ENCODE measurements at places on chromosomes 5 and 9.

DNA sequence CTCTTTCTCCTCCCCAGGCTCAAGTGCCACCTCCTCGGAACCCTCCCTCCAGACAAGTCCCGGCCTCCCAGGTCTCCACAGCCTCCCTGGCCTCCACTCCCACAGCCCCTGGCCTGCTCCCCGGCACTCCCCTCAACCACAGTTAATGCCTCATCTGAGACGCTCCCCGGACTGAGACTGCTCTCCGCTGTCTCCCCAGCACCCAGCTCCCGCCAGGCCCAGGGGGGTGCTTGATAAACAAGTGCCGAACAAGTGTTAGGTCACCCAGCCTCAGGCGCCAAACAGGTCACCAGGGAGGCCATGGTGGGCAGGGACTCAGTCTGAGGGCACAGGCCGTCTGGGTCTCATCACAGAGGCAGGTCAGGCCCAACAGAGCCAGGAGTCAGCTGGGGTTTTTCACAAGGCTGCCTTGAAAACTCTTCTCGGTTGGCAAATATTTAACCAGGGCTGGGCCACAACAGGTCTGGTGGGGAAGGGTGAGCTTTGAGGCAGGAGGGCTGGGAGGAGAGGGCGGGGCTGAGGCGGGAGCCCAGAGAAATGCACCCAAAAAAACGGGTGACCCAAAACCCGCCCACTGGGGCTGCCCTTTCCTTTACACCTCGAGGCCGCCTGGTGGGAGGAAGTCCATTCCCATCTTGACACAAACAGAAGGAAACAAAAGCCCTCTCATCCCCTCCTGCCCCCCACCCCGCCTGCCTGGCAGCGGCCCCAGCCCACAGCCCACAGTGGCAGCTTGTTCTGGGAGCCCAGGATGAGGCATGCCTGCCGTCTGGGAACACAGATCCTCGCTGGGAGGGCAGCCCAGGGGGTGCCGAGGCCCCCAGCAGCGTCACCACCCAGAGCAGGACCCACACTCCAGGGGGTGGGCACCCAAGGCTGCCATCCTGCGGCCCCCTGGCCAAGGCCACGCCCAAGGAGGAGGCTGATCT is 66.6 kb upstream of the STXBP1 start:
- no peak for DNase-seq

- DNase-seq, result no peak
Measured at GRCh38 chr9:12708562-12709298, 15.5 kb downstream of the TYRP1 start.

DNA sequence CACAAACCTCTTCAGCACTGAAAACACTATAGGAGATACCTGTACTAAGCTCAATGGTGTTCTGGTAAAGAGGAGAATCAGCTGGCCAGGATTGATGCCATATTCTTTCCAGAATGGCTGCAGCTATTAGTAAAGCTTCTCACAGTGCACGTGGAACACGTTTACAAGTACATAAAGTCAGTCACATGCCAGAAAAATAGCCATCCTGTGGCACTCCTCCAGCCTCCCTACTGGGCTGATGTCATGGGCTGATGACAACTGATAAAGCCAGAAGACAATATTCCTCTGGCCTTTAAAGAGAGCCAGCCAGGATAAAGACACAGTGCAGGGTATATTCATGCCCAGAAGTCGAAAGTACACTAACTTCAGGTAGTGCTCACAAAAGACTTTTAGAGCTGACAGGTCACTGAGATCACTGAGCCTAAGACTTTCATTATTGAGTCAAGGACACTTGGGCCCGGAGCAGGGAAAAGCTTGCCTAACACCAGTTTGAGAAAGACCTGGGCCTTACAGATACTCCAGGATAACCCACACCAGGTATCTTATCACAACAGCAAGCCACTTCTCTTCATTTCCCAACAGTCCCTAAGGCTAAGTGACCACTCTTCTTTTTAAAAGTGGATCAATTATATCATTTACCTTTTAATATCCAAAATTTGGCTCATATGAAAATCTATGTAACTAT is 29.4 kb downstream of the ABITRAM start:
- DNase-seq, result no peak

GRCh38 chr5:95818181-95819147 is 4.1 kb downstream of the GLRX start:
- DNase-seq, result no peak

DNA sequence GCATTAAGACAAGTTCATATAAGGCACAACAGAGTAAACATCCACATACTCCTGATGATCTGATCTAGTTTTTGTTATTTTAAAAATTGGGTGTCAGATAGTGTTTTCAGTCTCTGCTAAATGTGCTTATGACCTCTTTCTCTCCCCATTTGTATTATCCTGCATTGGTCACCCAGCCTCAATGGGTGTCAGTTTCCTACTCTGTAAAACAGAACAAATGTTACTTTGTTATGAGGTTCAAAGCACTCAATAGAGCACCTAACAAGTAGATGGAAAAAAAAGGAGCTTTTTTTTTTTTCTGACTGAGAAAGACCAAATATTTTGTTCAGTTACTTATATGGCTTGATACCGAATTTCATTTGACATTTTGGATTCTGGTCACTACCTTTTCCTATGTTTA is 33.6 kb upstream of the RASGRF2 start:
- no peak for DNase-seq

DNA sequence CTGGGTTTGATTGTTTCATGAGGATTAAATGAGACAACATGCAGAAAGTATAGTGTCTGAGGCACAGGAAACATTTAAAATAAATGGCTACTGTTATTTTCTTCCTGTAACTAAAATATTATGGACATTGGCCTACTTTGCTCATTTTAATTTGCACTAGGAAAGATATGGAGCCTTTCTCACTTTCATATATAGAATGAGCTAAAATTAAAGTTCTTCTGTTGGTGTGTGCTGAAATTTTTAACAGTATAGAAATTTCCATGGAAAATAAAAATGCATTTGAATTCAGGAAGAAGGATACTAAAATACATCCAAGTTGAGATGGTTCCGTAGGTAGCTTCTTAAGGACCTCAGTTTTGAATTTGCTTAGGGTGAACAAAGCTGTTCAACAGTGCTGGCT is 131.9 kb downstream of the MAST4 start:
- no peak for DNase-seq

DNA sequence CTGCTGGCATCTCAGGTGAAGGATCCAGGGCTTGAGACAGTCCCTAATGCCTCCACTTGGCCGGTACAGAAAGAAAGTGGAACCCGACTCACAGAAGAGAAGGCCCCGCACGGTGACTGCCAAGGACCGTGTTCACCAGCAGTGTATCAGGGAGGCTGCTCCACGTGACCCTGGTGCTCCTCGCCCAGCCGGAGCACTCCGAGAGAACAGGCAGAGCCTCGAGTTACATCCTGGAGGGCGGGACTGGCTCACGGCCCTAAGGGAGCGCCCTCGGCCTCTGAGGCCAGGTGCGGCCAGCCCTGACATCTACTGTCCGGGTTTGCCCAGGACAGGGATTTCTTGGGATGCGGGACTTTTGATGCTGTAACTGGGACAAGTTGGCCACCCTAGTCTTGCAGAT is 104.0 kb upstream of the SARDH start:
- no peak for DNase-seq

GRCh38 chr5:124511791-124512190 is 234.6 kb downstream of the ZNF608 start:
- no peak for DNase-seq

DNA sequence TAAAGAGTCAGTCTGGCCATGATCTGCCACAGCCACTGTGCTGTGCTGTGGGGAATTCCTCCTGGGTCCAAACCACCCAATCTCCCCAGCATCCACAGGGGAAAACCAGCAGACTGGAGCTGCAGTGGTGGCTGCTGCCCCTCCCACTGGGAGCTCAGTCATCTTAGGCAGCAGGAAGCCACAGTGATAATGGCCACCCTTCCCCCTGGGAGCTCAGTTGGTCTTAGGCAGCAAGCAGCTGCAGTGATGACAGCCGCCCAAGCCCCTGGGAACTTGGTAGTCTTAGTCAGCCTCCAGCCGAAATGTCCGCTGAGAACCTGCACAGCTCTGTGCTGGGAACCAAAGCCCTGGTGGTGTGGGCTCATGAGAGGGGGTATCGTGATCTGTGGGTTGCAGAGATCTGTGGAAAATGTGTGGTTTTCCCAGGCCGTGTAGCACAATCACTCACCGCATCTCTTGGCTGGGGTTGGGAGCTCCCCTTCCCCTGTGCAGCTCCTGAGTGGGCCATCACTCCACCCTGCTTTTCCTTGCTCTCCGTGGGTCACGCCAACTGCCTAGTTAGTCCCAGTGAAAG is 38.4 kb upstream of the SMIM15 start:
- DNase-seq, result no peak

DNA sequence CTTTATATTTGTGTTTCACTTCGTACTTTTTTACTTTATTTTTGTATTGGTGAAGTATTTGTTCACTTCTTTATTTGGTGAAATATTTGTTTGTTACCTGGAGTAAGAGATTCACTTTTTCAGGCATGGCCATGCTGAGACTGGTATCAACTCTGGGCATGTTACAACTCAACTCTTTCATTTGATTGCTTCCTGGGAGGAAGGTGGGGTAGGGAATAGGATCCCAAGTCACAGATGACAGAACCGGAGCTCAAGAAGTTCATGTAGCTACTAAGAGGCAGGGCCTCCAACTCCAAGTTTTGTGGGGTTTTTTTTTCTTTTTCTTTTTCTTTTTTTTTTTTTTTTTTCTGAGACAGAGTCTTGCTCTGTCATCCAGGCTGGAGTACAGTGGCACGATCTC is 6.1 kb upstream of the ADGRD2 start:
- DNase-seq, result no peak

GRCh38 chr9:99563364-99563763 is 258.3 kb upstream of the NR4A3 start:
- DNase-seq, result no peak

GRCh38 chr5:143052967-143053682 is 282.9 kb downstream of the ARHGAP26 start:
- no peak for DNase-seq

- no peak for DNase-seq
Measured at GRCh38 chr9:89440046-89440445, 57.9 kb downstream of the SEMA4D start.

- no peak for DNase-seq
Measured at GRCh38 chr9:130159915-130160670, 12.1 kb upstream of the NCS1 start.

GRCh38 chr9:27528886-27529315 is 713 bp downstream of the MOB3B start:
- peak; percentile 57 for DNase-seq

- no peak for DNase-seq
Measured at GRCh38 chr9:110069326-110070248, 138.4 kb downstream of the C9orf152 start.

GRCh38 chr5:165508861-165509260 is 2003.4 kb downstream of the MAT2B start:
- DNase-seq, result no peak

GRCh38 chr5:153447534-153447933 is 42.9 kb upstream of the GRIA1 start:
- DNase-seq, result no peak

DNA sequence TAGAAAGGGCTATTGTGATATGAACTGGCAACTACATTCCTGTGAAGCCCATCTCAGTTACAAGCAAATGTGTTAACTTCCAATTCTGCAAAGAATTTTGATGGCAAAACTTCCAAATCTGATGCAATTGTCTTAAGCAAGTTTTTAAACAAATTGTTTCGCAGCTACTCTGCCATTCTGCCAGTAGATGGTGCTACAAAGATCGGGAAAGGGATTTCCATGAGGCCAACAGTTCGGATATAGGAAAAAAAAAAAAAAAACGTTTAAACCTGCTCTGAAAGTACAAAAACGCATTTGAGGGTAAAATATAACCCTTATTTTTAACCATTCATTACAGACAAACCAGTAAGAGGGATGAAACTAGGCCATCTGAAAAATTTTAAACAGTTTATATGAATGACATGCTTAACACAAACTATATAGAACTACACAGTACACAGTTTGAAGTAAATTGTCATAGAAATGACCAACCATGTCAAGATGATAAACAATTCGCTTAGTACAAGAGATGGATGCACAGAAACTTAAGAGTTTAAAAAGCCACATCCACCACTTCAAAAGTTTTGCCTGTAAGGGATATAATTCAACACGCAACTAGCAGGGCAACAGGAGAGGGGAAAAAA is 2.2 kb downstream of the HNRNPA0 start:
- DNase-seq, result no peak

DNA sequence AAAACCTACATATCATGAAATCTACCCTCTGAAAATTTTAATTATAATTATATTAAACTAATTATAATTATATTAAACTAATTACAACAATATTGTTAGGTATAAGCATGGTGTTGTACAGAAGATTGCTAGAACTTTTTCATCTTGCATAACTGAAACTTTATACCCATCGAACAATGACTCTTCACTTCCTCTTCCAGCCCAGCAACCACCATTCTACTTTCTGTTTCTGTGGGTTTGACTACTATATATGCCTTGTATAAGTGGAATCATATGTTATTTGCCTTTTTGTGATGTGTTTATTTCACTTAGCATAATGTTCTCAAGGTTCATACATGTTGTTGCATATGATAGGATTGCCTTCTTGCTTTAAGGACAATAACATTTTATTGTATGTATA is 274.2 kb upstream of the CCNH start:
- no peak for DNase-seq

Measured in stimulated activated CD4-positive, alpha-beta T cell treated with anti-CD3 and anti-CD28 coated beads, Interleukin-1b, Interleukin-23, amount 100 ng/mL, for 48 hours (primary cell).